Naive B cell (primary cell): ENCODE measurements at places on chromosomes 11 and 22.

DNA sequence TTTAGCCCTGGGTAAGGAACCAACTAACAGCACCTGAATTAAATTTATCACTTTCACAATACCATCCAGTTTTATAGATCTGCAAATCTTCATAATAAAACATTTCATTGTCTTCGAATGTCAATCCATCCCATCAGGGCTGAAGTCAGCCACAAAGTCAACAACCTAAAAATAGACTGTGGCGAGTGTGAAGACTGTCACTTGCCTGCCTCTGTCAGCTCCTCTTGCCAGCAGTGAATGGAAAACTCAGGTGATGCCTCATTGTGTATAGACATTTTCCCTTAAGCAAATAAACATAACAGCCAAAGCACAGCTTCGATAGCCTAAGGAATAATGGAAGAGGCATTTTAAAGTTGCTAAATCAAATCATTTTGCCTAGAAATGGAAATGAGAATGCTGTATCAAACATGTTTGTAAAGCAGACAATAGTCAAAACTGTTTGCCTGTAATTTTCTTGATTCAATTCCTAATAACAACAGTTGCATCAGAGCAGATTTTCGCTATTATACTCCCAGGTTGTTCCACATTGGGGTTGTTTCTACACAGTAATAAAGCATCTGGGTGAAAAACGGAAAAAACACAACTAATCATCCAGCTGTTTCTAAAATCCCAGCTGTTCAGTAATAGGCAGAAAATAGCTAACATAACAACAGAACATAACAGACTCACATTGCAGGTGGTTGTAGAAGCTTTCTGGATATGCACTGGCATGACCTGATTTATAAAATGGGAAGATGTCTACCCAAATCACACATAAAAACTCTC lies 15.7 kb downstream of the KCNA4 start:
- no peak for DNase-seq

DNA sequence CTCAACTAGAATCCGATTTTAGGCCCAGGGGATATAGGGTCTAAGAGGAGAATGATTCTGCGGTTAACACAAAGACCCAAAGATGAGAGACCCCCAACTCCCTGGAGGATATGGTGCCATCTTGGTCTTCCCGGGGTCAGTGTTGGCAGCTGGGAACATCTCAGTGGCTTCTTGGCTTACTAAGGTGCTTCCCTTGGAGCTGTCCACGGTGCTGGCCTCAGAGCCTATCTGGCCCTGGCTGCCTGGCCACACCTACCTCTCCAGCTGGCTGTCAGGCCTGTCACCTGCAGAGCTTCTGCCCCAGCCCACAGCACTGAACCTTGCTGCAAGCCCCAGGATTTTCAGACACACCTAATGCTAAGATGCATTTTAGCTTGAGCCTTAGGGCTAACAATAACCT lies 70.7 kb upstream of the THY1 start:
- no peak for DNase-seq

DNA sequence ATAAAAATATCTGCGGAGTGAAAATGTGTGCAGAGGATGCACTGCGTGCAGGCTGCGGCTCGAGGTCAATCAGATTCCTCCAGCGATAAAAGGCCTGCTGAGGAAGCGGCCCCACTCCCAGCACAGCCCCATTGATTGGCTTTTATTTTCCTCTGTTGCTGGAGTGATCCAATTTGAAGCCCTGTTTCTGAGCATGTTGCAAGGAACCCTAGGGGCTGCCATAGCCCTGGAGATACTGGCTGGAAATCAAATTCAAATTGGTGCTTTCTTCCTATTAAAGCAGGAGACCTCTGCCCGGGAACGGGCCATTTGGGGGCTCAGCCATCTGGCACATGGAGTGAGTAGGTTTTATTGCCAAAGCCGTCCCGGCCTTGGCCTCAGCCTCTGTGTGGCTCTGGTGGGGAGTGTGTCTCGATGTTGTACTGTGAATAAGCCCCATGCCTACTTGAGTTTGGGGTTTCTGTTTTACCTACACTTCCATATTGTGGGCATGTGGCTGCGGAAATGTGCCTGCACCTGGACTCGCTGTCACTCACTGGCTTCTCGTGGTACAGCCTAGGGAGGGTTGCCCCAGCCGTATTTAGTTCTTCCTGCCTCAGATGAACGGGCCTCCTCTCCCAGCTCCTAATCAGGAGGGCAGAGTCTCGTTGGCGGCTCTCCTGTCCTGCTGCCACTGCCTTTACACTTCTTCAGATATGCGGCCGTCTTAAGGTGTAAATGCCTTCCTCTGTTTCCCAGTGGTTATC lies 25.6 kb downstream of the PARVB start:
- no peak for DNase-seq

DNA sequence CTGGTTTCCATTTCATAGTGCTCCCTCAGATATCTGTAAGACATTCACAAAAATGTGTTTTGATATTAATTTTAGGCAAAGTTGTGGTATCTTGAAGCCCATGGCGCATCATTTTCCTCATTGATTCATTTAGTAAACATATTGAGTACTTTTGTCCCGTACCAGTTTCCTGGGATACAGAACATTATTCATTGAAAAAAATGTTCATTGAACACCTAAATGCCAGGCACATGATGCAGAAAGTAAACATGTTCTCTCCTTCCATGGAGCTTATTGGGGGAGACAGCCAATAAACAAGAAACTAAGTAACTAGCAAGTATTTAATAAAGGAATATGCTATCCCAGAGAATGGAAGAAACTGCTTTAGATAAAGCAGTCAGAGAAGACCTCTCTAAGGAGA lies 195.0 kb downstream of the UVRAG start:
- no peak for DNase-seq

DNA sequence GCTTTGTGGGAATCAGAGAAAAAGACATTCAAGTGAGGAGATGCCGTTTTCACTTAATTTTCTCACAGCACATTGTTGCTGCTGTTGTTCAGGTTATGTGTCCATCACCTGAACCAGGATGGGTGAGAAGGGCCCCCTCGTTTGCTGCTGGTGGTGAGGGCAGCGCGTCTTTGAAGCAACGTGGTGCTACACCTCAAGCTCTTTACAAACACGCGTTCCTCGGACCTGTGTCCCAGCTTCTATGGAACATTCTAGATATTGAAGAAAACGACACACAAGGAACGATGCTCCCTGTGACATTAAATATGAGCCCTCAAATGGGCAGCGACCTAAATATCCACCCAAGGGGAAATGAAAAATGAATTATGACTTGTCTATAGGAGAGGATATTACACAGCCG lies 418.6 kb downstream of the MN1 start:
- DNase-seq: no peak
